ENCODE measurements at places on chromosomes 3 and 15.
A peak's percentile ranks its signal among the peaks of the same experiment; 100 is the strongest.

DNA sequence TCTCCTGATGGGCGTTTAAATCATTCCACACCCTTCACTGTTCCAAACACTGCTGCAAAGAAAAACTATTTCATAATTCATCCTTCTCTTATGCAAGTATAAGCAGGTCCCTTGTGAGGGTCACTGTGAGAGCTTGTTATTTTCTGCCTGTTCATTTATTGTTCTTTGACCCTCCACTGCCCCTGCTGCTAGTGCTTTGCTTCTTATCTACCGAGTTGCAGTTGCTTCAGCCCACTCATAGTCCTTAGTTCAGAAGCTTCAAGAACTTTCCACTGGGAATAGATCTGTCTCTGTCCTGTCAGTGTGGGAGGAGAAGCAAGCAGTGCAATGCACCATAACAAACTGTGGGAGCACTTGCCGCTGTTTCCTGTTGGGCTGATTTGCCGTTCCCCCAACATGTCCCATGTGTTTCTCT, 39.8 kb downstream of the RIOX2 start:
- no peak for DNase-seq

- DNase-seq: no peak
Observed at GRCh38 chr15:63672369-63672768, 75.2 kb downstream of the FBXL22 start.

GRCh38 chr3:16386561-16386960, 121.5 kb downstream of the OXNAD1 start:
- no peak for DNase-seq

DNA sequence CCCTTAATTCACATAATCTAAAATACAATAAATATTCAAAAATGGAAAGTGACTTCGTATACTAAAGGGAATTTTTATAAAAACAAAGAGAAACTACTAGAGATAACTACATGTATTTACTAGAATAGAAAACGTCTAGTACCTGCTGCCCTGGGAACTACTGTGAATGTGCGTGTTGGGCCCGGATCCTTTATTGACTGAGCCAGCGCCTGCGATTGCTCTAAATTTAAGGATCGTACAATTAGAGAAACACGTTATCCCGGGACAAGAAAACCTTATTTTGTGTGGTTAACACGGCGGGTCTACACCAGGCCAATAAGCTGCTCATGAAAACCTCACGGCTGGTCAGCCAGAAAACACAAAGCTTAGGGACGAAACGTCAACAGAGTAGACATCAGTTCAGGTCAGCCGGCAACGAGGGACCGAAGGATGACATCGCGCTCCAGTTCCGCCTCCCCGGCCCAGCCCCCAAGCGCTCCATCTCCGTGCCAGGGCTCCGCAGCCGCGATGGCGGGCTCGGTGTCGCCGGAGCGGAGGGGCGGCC, 555 bp downstream of the TM2D3 start:
- DNase-seq: no peak

- DNase-seq: no peak
Observed at GRCh38 chr3:15452156-15452555, 24.8 kb downstream of the EAF1 start.

- peak; percentile 79 for DNase-seq
Observed at GRCh38 chr3:46299608-46300460, 54.1 kb upstream of the CCR2 start.

GRCh38 chr3:84836961-84837360, 121.8 kb upstream of the CADM2 start:
- DNase-seq: no peak

- DNase-seq: no peak
Observed at GRCh38 chr3:48662145-48662752, 437 bp downstream of the CELSR3 start.

GRCh38 chr15:63244976-63245645, 32.3 kb upstream of the APH1B start:
- DNase-seq: no peak

- DNase-seq: no peak
Observed at GRCh38 chr15:38996111-38996631, 431.6 kb upstream of the RASGRP1 start.

DNA sequence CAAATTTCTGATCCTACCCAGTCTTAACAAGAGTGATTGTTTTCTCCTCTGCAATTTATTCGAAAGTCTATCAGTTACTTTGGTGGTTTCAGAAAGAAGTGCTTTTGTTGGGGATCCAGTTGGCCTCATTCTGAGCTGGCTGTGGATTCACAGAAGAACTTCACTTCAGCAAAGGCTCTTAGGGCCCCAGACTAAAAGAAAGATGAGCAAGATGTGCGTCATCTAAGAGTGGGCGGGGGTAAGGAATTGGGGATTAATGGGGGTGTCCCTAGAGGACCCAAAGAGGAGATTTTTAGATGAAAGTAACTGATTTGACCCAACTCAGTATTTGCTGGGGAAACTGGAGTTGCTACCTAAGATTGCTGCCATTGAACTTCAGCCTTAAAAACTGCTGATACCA, 63.9 kb upstream of the TSEN2 start:
- no peak for DNase-seq

GRCh38 chr3:7764115-7764514, 737.5 kb upstream of the LMCD1 start:
- no peak for DNase-seq

DNA sequence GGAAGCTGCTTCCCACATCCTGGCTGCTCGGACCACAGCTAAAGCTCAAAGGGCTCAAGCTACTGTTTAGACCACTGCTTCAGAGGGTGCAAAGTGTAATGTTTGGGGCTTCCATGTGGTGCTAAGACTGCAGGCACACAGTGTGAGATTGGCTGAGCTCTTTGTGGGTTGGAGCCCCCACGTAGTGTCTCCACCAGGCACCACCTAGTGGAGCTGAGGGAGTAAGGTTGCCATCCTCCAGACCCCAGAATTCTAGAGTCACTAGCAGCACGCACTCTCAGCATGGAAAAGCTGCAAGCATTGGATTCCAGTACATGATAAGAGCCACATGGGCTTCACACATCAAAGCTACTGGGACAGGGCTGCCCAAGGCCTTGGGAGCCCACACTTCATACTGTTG, 9.3 kb downstream of the MKRN3 start:
- DNase-seq: no peak

GRCh38 chr15:91302588-91303439, 202.8 kb downstream of the SV2B start:
- DNase-seq: peak; percentile 63

DNA sequence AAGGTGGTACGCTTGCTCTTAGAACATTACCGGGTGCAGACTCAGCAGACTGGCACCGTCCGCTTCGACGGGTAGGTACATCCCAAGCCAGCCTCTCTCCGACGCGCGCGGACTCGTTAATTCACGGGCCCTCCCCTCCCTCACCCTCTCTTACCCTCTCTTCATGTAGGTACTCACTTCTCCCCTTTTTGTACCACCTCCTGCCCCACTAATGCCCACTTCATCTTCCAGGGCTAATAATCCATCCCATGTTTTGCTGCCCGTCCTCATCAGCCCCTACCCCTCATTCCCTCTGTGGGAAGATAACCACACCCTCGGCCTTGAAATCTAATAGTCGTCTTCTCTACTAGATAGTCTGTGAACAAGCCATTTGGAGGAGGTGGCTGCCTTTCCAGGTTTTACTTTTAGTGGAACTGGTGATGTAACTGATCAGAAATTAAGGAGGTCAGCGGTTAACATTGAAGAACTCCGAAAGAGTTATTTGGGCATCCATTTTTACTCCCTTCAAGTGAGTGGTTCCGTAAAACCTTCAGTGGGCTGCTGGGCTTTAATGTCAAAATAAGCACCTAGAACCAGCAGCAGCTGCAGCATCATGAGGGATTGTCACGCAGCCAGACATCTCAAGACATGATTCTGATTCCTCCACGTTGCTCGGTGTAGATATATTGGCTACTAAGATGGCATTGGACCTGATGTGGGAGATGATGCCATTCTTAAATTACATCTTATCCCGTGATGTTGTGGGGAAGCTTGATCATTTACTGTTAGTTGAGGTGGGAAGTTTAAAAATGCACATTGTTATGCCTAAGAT, 1.3 kb downstream of the FEM1B start:
- DNase-seq: peak; percentile 67

- DNase-seq: no peak
Observed at GRCh38 chr3:182843478-182843877, 50.2 kb downstream of the ATP11B start.

DNA sequence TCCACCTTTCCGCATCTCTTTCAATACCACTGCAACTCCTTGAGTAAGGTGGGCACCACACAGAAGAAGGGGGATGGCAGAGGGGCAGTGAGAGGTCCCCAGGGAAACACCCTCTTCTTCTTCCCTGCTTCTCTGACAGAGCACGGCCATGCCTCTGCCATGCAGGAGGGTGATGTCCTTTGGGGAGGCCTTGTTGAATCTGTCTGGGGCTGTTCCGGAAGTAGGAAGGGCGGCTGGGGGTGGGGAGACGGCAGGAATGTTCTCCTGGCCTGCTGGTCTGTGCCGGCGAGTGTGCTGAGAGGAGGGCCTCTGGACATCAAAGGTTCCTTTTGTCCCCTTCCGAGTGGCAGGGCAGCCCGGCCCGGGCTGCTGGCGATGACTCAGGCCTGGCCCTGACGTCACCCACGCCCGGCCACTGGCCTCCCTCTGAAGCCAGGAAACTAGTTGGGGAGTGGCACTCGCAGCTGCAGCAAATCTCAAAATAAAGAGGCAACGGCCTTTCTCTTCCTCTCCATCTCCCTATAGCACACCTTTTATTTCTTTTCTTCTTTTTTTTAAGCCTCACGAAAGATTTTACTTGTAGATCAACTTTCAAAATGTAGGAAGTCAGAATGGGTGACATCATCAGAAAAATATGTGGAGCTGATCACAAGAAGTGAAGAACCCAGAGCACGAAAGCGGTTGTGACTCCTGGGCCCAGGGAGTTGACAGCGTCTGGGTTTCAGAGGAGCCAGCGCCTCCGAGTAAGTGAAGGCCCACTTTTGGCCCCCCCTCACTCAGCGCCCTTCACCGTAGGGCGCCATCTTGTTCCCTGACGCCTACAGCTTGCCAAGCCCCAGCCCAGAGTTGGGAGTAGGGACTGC, at the start of gene ZBTB38:
Gene ZBTB38, plus strand, starts transcription at position 443 of the 863 bp plus-strand sequence. CDS start 73,885 bp downstream, outside the sequence.
- DNase-seq: peak; percentile 73

DNA sequence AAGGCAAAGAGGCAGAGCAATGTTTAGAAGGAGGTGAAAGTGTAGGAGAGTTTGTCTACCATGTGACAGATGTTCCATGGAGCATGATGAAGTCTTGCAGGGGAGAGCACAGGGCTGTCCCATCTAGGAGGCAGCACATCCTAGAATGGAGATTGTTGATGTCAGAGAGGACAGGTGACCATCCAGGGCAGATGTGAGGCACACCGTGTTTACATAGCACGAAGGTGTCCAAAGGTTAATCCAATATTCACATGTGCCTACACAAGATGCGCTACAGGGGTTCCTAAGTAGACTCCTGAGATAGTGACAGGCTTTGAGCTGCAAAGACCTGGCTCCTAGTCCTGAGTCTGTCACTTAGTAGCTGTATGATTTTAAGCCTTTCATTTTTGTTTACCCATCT, 219.3 kb upstream of the SLCO3A1 start:
- no peak for DNase-seq

DNA sequence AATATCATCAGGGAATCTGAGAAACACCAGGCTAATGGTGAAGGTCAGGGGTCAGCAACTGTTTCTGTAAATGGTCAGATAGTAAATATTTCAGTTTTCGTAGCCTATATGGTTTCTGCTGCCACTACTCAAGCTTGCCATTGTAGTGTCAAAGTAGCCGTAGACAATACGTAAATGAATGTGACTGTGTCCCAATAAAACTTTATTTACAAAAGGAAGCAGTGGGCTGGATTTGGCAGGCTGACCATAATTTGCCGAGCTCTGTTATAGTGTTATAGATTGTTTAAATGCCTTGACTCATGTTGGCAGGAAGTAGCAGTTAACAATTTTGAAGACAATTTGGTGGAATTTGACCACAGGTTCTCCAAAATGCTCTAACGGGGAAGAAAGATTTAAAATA, 548.2 kb downstream of the FOXP1 start:
- peak; percentile 65 for DNase-seq

DNA sequence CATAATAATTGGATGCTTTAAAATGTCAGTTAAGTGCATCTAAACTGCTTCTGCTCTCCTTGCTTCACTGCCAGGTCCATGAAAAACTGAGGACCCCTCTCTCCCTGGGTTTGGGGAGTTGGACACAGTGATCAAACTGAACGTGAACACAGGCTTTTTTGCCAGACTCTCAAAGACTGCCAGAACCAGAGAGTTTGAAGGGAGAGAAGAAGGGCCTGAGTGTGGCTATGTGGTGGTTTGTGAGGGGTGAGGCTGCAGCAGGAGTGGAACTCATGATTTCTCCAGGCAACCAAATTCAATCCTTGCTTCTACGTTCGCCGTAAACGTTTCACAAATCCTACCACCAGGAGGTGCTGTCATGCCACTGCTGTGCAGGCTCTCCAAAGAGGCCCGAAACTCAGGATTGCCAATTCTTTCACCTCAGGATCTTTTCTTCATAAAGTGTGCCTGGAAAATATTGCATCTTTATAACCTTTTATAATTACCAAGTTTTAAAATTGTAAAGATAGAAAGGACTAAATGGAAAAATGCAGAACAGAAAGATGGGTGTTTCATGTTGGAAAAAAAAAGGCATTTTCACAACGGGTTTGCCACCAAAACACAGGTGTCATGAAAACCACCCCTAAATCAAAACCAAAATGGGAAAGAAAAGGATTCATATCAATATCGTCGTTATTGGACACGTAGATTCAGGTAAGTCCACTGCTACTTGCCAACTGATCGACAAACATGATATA, 19.7 kb downstream of the TM4SF4 start:
- DNase-seq: peak; percentile 71

- no peak for DNase-seq
Observed at GRCh38 chr3:150469931-150470740, 62.0 kb downstream of the TSC22D2 start.

DNA sequence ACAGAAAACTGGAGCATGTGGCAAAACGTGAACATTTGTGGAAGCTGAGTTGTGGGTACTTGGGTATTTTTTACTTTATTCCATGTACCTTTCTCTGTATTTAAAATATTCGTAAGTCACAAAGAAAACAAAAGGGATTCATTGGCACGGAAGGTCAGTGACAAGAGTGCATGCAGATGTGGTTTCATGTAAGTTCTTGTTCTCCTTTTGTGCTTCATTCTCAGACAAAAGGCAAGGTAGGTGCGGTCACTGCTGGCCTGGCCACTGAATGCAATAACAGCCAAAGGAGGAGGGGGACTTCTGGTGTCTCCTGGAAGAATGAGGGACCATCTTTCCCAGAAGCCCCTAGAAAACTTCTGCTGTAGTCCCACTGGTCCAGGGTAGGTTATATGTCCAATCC, 200.0 kb upstream of the TOPAZ1 start:
- no peak for DNase-seq
